C1 segment of cervical spinal cord (tissue), 14 donors: ENCODE measurements at places on chromosomes 11 and 22.

DNA sequence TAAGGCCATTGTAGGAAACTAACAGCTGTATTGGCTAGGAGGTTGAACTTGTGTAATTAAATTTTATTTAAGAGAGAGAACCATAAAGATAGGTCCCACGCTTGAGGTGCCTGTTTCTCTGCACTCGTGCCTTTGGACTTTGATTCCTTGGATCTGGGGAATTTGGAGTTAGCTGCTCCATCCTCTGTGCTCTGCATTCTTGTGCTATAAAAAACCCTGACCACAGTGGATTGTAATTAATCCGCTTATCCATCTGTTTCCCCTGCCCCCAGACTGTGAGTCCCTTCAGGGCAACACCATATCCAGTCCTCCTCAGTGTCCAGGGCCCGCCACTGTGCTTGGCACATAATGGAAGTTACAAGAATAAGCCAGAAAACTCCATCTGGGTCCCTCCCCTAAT lies 169.8 kb downstream of the SPON1 start:
- DNase-seq = no peak

- DNase-seq = no peak
These were observed 684 bp upstream of the NFRKB start for GRCh38 chr11:129896062-129896461.

DNA sequence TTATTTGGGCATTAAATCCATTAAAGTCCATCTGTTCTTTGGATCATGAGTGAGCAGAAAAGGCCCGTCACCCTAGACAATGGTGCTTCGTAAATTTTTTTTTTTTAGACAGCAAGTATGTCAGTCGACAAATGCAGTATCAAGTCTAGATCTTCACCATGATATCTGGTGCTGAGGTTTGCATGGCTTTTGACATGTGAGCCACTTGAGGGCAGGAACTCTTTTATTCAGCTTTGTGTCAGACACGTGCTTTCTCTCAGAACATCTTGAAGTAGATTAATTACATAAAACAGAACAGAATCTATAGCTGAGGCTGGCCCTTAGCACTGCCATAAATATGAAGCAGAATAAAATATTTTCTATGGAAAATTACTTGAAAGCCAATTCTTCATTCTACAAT lies 62.9 kb upstream of the CARD18 start:
- DNase-seq = no peak

- no peak for DNase-seq
These were observed 18.2 kb upstream of the SYN3 start for GRCh38 chr22:33076343-33076742.

DNA sequence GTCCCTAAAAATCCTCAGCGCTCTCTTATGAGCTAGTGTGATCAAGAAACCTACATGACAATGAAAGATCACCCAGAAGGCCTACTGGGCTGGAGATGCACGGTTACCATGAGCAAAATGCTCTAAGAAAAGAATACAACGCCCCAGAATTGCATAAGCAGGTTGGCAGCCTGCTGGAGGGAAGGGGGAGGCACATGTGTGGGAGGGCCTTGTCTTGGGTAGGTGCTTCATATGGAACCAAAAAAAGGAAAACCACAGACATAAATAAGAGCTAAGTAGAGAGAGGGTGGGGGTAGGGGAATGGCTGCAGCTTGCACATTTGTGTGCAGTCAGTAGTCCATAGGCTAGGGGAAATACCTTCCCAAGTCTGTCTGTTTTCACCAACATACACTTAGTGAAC lies 2.8 kb downstream of the SIAE start:
- DNase-seq = no peak

GRCh38 chr22:22418957-22419356 lies 89.6 kb downstream of the ZNF280B start:
- no peak for DNase-seq

- DNase-seq = no peak
These were observed 287.9 kb downstream of the SWAP70 start for GRCh38 chr11:9951807-9952206.

GRCh38 chr22:47337161-47337621 lies 574.7 kb downstream of the TBC1D22A start:
- DNase-seq = no peak

GRCh38 chr11:37804666-37805065 lies 1206.6 kb upstream of the RAG2 start:
- no peak for DNase-seq

GRCh38 chr11:10441652-10442503 lies 13.2 kb upstream of the AMPD3 start:
- no peak for DNase-seq

DNA sequence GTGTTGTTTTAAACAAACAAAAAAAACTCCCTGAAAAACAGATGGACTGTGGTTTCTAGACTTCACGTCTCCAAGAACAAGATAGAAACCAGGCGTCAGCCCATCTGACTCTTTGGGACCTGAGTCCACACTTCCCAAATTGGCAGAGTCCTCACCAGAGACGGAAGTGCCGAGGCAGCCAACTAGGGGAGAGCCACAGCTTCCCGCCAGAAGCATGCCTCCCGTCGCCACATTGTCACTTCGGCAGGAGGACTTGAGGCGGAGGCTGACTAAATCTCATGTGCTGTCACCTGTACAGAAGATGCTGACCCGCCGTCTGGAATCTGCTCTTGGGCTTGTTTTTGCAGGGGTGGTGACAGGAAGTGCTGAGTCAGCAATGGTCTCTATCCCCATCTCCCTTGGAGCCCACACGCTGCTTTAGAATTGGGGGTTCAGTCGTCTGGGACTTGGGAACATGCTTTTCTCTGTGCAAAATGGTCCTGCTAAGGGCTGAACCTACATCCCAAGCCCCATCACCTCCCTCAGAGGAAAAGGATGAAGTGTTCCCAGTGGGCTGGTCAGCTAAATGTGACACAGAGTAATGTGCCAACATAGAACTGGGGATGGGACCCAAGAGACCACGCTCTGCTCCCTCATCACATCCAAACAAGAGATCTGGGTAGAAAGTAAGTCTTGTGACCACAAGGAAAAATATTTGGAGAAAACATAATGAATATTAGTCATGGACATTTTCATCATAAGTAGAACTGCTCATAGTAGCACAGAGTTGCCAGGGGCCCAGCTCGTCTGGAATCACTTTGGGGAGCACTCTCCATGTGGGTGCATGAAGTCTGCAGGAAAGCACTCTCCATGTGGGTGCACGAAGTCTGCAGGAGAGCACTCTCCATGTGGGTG lies 152.9 kb downstream of the SNX19 start:
- DNase-seq = no peak

GRCh38 chr22:33299245-33299956 lies 241.2 kb upstream of the SYN3 start:
- no peak for DNase-seq

GRCh38 chr11:11320825-11321224 lies 32.2 kb downstream of the CSNK2A3 start:
- no peak for DNase-seq

- peak; percentile 23 for DNase-seq
These were observed 28.9 kb downstream of the SLC22A12 start for GRCh38 chr11:64619811-64620380.

- no peak for DNase-seq
These were observed 60.3 kb downstream of the ATXN10 start for GRCh38 chr22:45731798-45732495.
